ENCODE measurements at places on chromosomes 7 and 10. TPM values are rescaled to one million over a fixed set of nuclear protein-coding genes. Genes with fewer than 3 reads are reported as not detected.

The TUBAL3 gene
- total RNA-seq, result 0.33 TPM

The C10orf105 gene
- total RNA-seq, result not detected

The ATP6V0A4 gene
- total RNA-seq, result 0.34 TPM

The PNPLA8 gene
- total RNA-seq, result 16.3 TPM

The GAD2 gene
- total RNA-seq, result not detected

The TMEM26 gene
- not detected for total RNA-seq

Measured in A549 treated with ZK216348 at 1 μM for 4 hours (cell line).